Stimulated activated CD8-positive, alpha-beta memory T cell treated with anti-CD3 and anti-CD28 coated beads, Interleukin-4, amount 100 ng/mL, for 4 hours (primary cell): ENCODE measurements at places on chromosomes 1 and 21.

DNA sequence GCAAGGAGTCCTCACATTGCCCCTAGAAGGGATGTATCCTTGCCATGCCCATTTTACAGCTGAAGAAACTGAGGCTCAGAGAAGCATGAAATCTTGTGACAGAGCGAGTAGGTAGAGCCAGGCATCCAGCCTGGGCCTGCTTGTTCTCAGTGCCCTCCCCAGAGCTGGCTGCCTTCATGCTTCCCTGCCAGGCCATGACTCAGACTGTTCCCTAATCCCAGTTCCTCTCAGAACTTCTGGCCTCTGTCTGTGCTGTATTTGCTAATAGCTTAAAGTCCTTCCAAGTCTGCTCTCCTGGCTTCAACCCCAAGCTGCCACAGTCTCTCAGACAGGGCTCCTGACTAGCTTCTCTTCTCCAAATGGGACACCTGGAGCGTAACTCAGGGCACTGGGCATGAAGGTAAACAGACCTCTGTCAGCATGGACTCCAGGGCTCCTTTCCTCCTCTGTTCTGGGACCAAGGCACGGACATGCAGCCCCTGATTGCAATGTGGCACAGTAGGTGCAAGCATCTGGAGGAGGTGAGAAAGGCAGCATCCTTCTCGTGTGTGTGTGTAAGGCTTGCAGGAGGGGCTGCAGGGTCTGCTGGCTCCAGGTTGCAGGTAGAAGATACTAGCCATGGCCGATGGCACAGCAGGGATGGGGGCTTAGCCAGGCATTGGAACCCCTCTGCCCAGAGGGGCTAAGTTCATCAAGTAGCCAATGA is 122.7 kb downstream of the HMGB4 start:
- DNase-seq, result no peak

DNA sequence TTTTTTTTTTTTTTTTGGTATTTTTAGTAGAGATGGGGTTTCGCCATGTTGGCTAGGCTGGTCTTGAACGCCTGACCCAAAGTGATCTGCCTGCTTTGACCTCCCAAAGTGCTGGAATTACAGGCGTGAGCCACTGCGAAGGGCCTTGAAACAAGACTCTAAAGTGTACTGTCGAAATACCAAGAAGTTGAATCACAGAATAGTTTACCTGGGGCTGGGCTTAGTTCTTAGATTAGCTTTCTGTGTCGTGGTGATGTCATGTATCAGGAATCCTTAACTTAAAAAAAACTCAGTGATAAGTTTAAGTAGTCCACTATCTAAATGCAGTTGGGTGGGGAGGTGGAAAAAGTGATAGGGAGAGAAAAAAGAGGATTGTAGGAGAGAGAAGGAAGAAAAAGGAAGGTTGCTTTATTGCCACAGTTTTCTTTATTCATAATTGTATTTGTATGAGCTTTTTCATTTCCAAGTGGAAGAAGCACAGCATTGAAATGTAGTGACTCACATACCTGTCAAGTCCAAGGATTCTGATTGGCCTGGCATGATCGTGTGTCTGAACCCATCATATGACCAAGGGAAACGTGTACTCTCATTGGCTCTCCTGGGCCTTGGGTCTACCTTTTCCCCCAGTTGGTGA is 13.4 kb downstream of the ITSN1 start:
- DNase-seq, result no peak

DNA sequence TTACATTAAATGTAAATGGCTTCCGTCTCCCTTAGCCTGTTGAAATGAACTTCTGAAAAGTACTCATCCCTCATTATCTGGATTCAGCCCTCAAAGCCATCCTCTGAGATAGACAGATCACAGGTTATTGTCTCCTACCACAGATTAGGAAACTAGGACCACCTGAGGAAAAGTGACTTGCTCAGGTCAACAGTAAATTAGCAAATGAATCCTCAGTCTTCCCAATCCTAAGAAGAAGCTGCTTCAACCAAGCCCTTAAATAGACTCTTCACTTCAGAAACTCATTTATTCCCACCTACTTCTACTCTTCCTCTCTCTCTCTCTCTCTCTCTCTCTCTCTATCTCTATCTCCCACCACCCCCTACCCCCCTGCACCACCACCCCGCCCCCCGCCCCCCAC is 152.3 kb downstream of the DMRTA2 start:
- DNase-seq, result no peak

GRCh38 chr1:110605901-110606656 is at the start of gene KCNA2:
TSS of gene KCNA2 (minus strand) at chr1:110606358. CDS start at chr1:110604782, 1,576 bp downstream.
- no peak for DNase-seq
